Lung (tissue), 17 donors: ENCODE measurements at places on chromosomes 1 and 21. TPM values are rescaled to one million over a fixed set of nuclear protein-coding genes. Genes with fewer than 3 reads are reported as not detected.

The BEND5 gene
- total RNA-seq, result 10.1 TPM

The CLEC20A gene
- not detected for total RNA-seq

The TMEM54 gene
- 44.5 TPM for total RNA-seq

The INTS7 gene
- 15.7 TPM for total RNA-seq

The HPCAL4 gene
- total RNA-seq, result 0.18 TPM

The ACTL8 gene
- not detected for total RNA-seq

The ANGPTL7 gene
- 0.48 TPM for total RNA-seq

The LCE1B gene
- total RNA-seq, result not detected

The MROH9 gene
- total RNA-seq, result 11.6 TPM

The SGIP1 gene
- total RNA-seq, result 5.6 TPM

The HAO2 gene
- total RNA-seq, result not detected

The MPZ gene
- 5.1 TPM for total RNA-seq

The IQCC gene
- 3.8 TPM for total RNA-seq

The SLC9C2 gene
- total RNA-seq, result 0.98 TPM

The S1PR1 gene
- total RNA-seq, result 130 TPM

The FASLG gene
- 0.34 TPM for total RNA-seq

The SETSIP gene
- not detected for total RNA-seq

The DCST2 gene
- total RNA-seq, result 0.31 TPM

The PRMT6 gene
- total RNA-seq, result 13.8 TPM

The CRYBG2 gene
- 3.8 TPM for total RNA-seq

The ADAMTS5 gene
- 4.7 TPM for total RNA-seq

The SPATA1 gene
- total RNA-seq, result 3.2 TPM

The OR10Z1 gene
- not detected for total RNA-seq

The PARK7 gene
- total RNA-seq, result 140 TPM

The CFAP107 gene
- 1.3 TPM for total RNA-seq

The FMOD gene
- 46.3 TPM for total RNA-seq

The CLCA4 gene
- total RNA-seq, result 0.11 TPM

The ZNF683 gene
- 0.40 TPM for total RNA-seq

The NCF2 gene
- 99.0 TPM for total RNA-seq

The TNNT2 gene
- total RNA-seq, result 6.8 TPM

The MORC3 gene
- 90.3 TPM for total RNA-seq
